Cerebellum (tissue), 4 donors: ENCODE measurements at places on chromosomes 1 and 21.

DNA sequence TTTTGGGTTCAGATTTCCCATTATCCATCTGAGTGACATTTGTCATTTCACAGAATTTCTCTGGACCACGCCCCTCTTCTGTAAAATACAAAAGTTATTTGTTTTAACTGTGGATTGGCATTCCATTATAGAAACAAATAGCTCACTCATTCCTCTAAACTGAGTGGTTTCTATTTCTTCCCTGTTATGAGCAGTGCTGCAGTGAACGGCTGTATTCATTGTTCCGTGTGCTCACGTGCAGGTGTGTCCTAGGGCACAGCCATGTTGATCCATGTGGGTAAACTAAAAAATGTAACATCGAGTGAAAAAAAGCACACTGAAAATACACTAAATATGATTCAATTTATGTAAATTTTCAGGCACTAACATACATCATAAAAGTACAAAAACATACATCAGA is 27.0 kb upstream of the IL12RB2 start:
- DNase-seq, result no peak

GRCh38 chr1:181169281-181169865 is 80.9 kb downstream of the IER5 start:
- no peak for DNase-seq

- DNase-seq, result no peak
These were observed 25.9 kb downstream of the RPAP2 start for GRCh38 chr1:92324784-92325183.

GRCh38 chr1:110460253-110461220 is 9.6 kb downstream of the PROK1 start:
- DNase-seq, result peak; percentile 89

DNA sequence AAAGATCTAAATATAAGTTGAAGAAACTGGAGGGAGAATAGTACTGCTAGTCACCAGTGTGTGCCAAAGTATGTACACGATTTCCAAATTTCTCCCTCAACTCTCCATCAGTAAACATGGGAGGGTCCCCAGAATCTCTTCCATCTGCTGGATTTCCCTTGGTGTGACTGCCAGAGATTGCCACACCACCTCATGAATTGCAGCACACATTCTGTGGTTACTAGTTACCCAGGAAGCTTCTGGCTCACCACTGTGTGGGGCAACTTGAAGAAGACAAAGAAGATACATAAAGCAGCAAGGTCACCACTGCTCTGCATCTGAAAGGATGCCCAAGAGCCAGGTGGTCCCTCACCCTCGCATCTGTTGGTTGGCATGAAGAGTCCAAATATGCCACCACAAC is 191.7 kb upstream of the ESRRG start:
- no peak for DNase-seq

- no peak for DNase-seq
These were observed 3.9 kb downstream of the EGLN1 start for GRCh38 chr1:231418101-231418740.

DNA sequence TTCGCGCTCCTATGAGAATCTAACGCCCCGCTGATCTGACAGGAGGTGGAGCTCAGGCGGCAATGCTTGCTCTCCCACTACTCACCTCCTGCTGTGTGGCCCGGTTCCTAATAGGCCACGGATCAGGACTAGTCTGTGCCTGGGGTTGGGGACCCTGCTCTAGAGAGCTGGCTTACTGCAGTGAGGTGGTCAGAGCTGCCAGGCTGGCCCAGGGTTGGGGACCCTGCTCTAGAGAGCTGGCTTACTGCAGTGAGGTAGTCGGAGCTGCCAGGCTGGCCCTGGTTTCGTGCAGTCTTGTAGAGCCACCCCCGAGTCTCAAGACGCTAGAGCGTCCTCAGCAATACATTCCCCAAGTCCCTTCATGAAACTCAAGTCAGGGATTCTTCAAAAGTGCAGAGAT is 27.5 kb downstream of the SLC37A1 start:
- DNase-seq, result no peak
